NCI-H460 (cell line): ENCODE measurements at places on chromosomes 5 and 9.

GRCh38 chr9:89941875-89942274 is 337.1 kb downstream of the GADD45G start:
- DNase-seq = no peak

DNA sequence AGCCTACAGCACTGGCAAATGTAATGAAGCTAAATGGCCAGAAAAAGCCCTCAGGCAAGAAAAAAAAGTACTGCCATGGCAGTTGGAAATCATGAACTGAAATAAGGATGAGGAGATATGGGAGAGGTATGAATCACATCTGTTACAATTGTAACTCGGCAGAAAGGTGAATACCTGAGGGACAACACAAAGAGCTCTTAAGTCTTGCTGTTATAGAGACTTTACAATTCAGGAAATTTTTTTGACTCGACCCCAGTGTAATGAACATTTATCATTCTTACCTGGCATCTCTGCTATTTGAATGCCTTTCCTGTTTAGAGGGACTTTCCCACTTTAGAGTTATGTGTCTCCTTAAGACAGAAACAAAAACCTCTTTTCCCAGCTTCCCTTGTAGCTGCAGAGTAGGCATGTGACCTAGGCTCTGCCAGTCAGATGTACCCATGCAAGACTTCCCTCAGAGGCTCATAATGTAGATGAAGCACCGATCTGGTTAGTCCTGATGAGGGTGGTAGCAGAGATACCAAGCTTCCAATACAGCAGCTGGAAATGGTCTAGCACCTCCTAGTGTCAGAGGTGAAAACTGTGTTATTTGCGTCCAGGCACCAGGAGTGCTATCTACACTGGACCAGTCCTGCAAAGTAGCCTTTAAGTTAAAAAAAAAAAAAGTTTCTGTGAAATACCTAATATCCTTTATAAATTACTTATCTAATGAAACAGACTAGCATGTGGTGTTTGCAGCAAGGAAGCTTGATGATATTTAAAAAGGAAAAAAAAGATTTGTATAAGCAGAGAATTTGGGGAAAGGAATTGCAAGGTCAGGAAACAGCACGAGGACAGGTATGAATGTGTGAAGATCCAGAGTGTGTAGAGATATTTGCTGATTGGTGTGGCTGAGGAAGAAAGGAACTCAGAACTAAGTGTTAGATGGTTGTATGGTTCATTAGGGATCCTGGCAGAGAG is 146.9 kb upstream of the SLC1A3 start:
- no peak for DNase-seq

DNA sequence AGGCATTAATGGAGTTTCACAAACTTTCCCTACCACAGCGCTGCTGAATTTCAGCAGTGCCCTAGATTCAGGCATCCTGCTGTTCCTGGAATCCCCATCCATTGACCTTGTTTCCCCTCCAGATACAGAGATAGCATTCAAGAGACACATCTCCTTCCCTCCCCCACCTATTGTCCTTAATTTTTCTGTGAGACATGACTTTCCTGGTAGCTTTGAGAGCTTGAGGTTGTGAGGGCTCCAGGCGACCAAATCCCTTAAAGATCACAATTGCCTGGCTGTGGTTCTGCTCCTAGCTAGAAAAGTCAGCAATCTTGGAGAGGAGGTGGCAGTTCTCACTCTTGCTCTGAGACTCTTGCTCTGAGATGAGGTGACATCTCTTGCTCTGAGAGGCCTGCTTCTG is 48.0 kb downstream of the PRR16 start:
- DNase-seq = no peak

DNA sequence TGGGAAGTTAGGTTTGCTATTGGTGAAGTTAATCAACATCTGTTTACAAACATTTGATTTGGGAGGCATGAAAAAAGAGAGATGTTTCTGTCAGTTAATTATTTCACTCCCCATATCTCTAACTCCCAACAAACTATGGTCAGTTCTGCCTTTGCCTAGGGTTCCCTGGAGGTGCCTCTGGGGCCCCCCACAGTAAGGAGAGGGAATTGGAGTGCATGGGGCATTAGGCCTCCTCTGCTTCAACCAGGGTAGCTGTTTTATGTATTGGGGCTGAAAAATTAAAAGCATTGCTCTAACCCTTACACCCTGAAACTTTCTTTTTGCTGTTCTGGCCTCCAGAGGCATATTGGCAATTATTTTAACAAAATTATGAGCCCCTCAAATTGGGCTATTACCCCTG is 32.3 kb downstream of the RUSC2 start:
- no peak for DNase-seq

DNA sequence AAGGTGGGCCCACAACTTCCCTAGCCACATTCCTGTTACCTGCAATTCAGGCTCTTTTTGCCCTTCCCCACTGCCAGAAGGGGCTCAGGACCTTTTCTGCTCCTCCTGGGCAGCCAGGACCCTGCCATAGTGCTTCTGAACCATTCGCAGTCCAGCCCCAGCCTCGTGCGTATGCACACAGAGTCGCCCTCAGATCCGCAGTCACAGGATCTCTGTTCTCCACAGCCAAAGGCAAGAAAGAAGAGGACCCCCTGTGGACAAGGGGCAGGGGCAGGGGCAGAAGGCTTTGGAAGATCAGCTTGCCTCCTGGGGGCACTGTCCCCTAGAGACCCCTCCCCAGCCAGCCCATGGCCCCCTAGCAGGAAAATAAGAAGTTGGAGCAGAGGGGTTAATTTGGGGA is 82.8 kb downstream of the PCDH1 start:
- no peak for DNase-seq

DNA sequence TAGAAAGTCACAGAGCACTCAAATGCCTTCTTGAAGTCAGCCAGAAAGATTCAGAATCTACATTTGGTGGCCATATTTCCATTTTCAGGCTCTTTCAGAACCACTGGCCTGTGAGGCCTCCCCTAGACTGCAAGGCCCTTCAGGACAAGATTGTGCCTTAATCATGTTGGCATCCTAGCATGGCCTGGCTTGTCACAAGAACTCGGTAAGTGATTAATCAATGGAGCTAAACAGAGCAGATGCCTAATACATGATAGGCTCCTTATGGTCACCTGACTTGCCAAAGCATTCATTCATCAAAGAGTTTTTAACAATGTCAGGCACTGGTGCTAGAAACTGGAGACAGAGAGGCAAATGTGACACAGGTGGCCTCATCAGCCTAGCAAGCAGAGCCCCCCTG is 70.3 kb downstream of the PGM5 start:
- no peak for DNase-seq
